ENCODE measurements at places on chromosomes 12 and 14.
A peak's percentile ranks its signal among the peaks of the same experiment; 100 is the strongest.

GRCh38 chr12:53070877-53071492 is 8.2 kb downstream of the SPRYD3 start:
- DNase-seq: no peak

GRCh38 chr12:59031313-59031712 is 111.0 kb upstream of the LRIG3 start:
- no peak for DNase-seq

- DNase-seq: peak; percentile 26
Measured at GRCh38 chr12:47080725-47081502, 1.2 kb upstream of the AMIGO2 start.

DNA sequence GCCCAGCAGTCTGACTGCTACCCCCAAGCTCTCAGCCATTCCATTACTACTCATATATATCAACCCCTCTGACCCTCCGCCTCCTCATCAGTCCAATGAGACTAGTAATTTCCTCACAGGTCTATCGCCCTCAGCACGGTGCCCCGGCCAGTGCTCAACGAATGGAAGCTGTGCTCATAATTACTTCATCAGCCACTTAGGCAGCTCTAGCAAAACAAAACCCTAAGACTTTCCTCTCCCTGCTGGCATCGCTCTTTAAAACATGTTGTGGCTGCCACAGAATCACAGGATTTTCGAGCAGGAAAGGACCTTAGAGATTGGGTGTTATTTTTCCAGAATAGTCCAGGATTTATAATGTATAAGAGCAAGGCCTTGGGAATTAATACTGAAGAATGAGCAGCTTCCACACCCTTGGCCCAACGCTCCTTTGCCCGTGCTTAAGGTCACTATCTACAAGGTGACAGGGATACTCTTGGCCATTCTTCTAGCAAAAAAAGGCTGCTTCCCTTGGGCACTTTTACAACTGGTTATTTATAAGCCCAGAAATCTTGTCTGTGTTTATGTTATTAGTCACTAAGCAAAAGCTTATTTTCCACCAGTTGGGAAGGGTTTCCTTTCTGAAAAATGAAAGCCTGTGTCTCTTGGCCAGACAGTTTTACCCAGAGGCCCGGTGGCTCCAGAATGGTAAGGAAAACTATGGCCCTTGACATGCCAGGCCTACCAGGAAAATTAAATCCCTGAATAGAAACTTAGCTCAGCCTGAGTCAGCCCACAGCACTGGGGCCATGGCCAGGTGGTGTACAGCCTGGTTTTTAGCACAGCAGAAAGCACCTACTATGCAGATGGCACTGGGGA is 47.9 kb downstream of the NUAK1 start:
- no peak for DNase-seq

GRCh38 chr12:68932128-68932960 is 627 bp downstream of the CPM start:
- no peak for DNase-seq

- DNase-seq: no peak
Measured at GRCh38 chr12:116068853-116069252, 208.6 kb downstream of the MED13L start.

DNA sequence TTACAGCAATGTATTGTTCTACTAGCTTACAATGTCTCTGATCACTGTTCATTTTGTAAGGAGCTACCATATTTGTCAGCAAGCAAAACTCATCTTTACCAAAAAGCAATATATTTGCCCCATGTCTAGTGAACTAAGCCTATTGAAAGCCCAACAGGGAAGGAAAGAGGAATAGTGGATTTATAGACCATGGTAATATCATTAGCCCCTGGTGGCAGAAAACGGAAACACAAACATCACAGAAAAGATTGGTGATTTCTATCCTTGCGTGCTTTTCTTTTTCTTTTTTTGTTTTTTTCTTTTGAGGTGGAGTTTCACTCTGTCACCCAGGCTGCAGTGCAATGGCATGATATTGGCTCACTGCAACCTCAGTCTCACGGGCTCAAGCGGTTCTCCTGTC is 1562.4 kb upstream of the TMEM132C start:
- no peak for DNase-seq

GRCh38 chr12:1583421-1584078 is 10.8 kb downstream of the FBXL14 start:
- DNase-seq: peak; percentile 70

GRCh38 chr12:52380271-52380694 is 5.2 kb downstream of the KRT84 start:
- DNase-seq: peak; percentile 17

DNA sequence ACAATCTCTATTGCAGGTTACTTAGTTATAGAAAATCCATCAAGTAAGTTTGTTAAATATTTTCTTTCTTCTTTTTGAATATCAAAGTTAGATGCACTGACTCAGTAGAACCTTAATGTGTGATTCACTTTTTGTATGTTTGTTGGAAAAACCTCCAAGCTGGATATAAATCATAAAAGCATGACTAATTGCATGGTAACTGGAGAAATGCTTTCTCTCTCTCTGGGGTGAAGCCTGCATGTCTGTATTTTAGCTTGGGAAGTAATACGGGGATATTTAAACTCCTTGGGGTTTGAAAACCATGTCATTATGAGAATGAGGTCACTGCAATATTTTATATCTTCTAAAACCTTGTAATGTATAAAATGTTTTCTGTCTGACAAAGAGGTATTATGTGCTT is 58.6 kb upstream of the MYF6 start:
- DNase-seq: no peak

- no peak for DNase-seq
Measured at GRCh38 chr12:269191-269590, 6.6 kb upstream of the SLC6A13 start.

DNA sequence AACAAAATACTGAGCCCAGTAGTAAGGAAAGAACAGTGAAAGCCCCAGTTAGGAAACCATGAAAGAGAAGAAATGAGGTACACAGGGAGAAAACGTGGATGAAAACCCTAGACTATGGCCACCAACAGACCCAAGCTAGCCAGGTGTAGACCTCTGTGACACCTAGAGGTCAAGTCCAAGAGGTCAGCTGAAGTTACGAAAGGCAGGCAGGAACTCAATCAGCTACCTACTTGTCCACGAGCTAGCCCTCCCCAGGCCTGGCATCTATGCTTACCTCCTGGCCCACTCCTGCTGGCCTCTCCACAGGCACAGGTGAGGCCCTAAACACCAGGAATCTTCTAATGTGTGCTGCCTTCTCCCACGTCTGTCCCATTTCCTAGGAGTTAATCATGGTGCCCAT is 48.7 kb downstream of the DPF3 start:
- DNase-seq: no peak

GRCh38 chr14:30822080-30822571 is 52.2 kb upstream of the COCH start:
- DNase-seq: no peak

DNA sequence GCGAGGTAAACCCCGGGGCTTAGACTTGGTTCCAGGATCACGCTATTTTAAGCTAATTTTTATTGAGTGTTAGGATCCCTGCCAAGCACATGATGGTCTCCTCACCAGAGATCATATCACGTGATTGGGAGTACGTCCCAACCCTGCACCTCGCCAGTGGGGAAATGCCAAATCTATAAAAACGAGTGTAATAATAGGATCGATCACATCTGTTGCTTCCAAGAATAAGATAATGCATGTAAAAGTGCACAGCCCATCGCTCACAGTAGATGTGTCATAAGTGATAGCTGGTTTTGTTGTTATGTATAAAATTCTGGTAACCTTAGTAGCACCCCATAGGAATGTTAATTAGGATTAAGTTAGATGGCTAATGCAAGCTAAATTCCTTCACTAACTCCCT is 581.0 kb upstream of the TMEM132C start:
- no peak for DNase-seq

- DNase-seq: no peak
Measured at GRCh38 chr14:37279818-37280217, 82.1 kb downstream of the MIPOL1 start.

DNA sequence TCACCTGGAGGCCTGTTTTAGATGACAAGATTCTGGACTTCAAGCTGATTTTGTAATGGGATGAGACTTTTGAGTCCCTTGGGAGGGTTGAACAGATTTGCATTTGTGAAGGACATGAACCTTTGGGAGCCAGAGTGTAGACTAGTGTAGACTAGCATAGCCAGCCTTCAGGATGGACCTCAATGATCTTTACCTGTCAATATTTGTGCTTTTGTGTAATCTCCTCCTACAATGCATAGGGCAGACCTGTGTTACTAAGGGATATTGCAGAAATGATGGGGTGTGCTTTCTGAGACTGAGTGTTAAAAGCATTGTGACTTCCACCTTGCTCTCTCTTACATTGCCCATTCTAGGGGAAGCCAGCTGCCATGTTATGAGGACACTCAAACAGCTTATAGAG is 9.9 kb upstream of the LRP10 start:
- DNase-seq: no peak

Data from HEK293T (cell line).